ENCODE measurements at places on chromosomes 1 and 21. TPM values are rescaled to one million over a fixed set of nuclear protein-coding genes. Genes with fewer than 3 reads are reported as not detected.

The RHOU gene
- 0.23 TPM for total RNA-seq

The ANGPTL1 gene
- total RNA-seq, result not detected

The DBT gene
- 5.9 TPM for total RNA-seq

The PTPN14 gene
- total RNA-seq, result 17.4 TPM

The C1orf116 gene
- total RNA-seq, result 67.3 TPM

The SPATA1 gene
- total RNA-seq, result not detected

The PTP4A2 gene
- 188 TPM for total RNA-seq

The C4BPA gene
- not detected for total RNA-seq

The TIAM1 gene
- 10.8 TPM for total RNA-seq

The FAM110D gene
- total RNA-seq, result not detected

The RGL1 gene
- 0.62 TPM for total RNA-seq
